ENCODE measurements at places on chromosomes 13 and 19.

GRCh38 chr13:100394005-100394695 is 194.4 kb downstream of the GGACT start:
- no peak for DNase-seq

- no peak for DNase-seq
Observed at GRCh38 chr13:43629691-43630480, 156.9 kb downstream of the ENOX1 start.

DNA sequence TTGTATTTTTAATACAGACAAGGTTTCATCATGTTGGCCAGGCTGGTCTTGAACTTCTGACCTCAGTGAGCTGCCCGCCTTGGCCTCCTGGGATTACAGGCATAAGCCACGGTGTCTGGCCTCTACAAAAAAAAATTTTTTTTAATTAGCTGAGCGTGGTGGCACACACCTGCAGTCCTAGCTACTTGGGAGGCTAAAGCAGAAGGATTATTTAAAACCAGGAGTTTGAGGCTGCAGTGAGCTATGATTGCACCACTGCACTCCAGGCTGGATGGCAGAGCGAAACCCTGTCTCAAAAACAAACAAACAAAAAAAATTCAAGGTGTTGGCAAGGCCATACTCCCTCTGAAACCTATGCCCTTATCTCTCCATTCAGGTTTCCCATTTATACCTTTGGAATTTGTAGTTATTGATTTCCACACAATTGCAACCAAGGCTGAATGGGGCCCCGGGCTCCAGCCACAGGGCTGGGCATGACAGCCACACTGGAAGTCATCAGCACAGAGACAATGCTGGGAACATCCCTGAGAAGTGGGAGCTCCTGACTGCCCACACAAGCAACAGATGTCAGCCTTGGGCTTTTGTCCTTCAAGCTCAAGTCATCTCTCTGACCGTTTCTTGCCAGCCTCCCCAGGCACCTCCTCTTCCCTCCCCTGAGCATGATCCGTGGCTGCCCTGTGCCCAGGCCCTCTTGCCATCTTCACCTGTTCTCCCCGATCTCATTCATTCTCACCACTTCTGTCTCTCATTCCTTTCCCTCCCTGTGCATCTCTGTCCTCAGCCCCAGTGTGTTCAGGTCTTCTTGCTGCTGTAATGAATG is 27.2 kb upstream of the CALM3 start:
- no peak for DNase-seq

DNA sequence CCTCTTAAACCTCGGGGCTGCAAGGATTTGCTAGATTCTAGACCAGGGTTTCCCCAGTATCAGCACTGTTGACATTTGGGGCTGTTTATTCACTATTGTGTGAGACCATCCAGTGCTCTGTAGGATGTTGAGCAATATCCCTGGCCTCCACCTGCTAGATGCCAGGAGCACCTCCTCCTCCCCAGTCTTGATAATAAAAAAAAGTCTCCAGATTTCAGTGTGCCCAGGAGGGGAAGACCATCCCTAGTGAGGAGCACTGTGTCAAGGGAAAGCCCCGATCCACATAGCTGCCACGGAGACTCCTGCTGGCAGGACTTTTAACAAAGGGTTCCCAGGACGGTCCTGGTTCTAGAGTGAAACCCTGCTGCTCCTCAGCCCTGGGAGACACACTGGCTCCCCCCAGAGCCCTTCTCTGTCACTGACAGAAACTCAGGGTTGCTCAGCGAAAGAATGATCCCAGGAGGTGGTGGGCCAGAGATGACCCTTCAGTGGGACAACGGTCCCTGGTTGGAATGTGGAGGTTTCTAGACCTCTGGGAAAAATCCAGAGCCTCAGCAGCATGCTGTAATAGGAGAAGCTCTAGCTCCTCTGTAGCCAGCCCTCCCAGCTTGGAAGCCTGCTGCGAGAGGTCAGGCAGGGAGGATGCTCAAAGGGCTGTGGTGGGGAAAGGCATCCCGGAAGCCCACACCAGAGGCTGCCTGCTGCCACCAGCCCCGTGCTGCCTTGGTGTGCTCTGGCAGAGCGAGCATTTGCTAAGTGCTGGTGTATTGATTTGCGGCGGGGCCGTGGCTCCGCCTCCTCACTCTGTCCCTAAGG is 20.3 kb downstream of the LYL1 start:
- DNase-seq: no peak

DNA sequence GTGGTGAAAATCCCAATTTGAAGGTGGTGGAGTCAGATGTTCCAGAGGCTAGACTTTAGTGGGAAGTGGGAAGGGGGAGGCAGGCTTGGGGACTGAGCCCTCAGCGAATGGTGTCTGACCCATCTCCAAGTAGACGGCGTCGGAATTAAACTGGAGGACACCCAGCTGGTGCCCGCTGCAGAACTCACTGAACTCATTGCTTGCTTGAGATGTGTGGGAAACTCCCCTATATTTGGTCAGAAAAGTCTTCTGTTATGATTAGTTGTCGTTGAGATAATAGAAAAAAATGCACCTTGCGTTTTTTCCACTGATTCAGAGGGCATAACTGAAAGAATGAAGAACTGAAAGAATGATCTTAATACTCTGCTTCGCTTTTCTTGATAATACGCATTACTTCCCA is 871 bp upstream of the ZNF583 start:
- DNase-seq: no peak

DNA sequence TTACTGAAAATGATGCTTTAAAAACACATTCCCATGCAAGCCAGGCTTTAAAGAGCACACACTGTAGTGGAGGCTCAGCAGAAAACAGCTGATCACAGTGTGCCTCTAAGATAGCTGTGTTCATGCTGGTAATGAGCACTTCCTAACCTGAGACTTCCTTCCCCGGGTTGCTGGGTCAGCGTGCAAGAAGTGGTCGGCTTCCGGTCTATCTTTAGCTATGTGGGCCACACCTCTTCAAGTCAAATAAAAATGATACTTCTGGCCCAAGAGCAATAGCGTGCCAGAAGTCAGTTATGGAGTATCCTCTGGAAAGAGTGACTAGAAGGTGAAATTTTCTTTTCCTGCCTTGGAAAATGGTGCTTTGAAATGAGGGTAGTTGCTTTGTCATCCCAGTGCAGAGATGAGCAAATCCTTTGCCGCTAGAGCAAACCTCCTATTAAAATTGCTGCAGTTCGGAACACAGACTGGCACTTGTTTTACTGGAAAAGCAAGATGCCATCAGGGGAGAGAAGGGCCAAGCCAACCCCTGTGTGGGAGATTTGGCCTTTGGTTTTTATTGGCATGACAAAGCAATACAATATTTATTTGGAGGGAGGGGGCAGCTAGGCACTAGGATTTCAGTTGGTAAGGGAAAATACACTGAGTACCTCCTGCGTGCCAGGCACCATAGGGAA is 64.2 kb downstream of the ARHGAP35 start:
- DNase-seq: peak; percentile 89

GRCh38 chr13:33639626-33640080 is 178.3 kb upstream of the RFC3 start:
- no peak for DNase-seq

GRCh38 chr13:101016475-101016874 is 341.9 kb upstream of the TMTC4 start:
- no peak for DNase-seq

- DNase-seq: peak; percentile 17
Observed at GRCh38 chr13:34300559-34300958, 482.6 kb downstream of the RFC3 start.

GRCh38 chr13:97258801-97259200 is 36.7 kb downstream of the MBNL2 start:
- DNase-seq: no peak

DNA sequence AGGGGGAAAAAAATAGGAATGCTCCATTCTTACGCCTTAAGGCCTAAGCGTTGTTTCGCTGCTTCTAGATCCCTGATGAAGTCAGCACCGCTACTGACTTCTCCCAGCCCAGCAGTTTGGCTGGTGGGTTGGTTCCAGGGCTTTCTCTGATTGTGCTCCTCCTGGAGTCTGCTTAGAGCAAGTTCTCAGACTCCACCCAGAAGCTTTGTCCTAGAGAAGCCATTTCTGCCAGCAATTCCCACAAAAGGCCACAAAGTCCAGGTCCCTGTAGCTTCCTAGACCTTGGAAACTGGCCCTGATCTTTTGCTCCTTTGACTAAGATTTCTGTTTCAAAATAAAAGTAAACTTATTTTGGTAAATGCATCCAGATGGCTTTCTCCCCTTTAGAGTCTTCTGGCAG is 65.4 kb downstream of the KCTD12 start:
- DNase-seq: no peak

DNA sequence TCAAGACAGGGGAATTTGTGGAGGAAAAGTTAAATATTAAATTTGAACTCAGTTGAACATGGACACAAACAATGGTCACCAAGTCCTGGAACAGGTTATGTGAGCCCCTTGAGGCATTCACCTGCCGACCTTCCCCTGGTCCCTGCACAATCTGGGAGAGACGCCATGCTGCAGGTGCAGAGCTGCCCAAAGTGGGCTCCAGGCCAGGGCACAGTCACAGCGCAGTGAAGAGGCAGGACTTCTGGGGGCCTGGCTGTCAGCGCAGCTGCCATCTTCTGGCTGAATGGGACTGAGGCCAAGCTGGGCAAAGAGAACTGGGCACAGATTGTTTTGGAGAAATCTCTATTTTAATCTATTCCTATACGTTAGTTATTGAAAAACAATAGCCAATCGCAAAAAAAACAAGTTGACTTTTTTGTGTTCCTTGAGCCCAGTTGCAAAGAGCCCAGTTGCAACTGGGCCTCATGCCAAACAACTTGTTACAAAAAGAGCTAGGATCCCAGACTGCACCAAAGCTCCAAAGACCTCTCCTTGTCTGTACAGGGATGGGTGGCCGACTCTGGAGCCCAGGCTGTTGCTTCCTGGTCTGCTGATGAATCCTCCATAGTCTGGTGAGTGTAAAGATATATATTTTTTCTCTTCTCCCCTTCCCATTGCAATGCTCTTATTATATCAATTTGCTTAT is 1.2 kb upstream of the ZNF626 start:
- no peak for DNase-seq

DNA sequence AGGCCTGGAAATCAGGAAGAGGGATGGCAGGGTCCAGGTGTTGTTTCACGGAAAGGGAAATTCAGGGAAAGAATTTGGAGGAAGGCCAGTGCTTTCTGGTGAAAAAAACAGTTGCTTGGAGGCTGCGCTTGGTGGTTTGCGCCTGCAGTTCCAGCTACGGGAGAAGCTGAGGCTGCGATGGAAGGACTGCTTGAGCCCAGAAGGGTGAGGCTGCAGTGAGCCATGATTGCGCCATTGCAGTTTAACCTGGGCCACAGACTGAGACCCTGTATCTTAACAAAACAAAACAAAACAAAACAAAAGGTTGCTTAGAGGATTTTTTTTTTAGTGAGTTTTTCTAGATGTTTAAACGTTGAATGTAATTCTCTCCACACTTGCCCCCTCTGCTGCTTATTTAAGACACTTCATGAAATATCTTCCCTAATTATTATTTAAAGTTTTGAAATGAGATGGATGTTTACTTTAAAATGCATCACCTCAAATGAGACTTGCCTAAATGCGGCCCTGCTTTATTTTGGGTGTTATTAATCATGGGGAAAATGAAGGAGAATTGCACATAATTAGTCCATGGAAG is 75.4 kb upstream of the TRPC4 start:
- DNase-seq: no peak

DNA sequence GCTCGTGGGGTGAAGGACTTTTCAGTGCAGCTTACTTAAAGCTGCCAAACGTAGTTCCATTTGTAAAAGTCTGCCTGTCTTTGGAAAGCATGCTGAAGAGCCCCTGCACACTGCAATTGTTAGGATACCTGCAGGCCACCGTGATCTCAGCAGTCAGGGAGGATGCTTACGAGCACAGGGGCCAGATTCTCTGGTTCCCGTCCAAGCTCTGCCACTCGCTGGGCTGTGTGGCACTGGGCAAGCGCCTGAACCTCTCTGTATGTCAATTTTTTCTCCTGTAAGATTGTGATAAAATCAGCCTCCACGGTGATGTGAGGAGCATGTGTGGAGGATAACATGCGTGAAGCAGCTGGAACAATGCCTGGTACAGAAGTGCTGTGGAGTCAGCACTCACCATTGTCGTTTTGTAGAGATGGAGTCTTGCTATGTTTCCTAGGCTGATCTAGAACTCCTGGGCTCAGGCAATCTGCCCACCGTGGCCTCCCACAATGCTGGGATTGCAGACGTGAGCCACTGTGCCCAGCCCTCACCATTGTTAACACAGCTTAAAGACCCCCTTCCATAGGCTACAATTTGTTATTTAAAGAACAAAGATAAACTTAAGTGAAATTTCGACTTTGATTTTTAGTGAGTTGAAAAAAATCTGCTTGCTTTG is 3.5 kb downstream of the ADPRHL1 start:
- DNase-seq: no peak

DNA sequence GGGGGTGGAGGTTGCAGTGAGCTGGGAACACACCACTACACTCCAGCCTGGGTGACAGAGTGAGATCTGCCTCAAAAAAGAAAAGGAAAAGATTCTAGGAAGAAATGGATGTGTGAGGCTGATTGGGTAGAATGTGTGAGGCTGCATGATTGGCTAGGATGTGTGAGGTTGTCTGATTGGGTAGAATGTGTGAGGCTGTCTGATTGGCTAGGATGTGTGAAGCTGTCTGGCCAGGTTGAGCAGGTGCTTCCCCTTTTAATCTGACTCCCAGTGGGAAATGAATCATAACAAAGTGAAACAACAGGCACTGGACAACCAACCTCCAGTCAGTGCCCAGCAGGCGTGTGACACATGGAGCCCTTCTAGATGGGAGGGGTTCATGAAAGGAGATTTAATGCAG is 14.7 kb downstream of the C13orf46 start:
- DNase-seq: peak; percentile 96

DNA sequence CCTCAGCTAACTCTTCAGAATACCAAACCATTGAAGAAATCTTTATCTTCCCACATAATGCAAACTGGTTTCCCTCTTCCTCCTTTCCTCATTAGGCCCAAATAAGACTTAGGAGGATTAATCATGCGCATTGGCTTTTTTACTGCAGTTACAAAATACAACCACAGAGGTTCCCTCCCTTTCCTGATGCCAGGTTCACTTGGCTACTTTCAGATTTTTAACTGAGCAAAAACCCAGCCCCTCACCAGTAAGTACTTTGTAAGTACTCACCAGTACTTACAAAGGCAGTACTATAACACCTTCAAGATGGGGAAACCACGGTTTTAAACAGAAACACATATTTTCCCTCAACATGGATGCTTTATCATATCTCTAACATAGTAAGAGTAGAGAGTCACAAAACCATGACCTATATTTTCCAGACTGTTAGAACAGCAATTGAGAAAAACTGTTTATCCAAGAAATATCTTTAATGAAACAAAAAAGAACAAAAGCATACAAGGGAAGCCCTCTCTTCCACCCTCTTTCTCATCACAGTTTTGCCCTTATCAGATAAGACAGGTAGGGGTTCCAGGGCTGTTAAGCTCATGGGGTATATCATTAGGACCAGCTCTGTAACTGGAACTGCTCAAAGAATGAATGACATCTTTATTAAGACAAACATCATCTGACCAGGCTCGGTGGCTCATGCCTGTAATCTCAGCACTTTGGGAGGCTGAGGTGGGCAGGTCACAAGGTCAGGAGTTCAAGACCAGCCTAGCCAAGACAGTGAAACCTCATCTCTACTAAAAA is 12.7 kb downstream of the FOXO1 start:
- DNase-seq: no peak

- peak; percentile 39 for DNase-seq
Observed at GRCh38 chr13:44967704-44968433, 21.4 kb downstream of the NUFIP1 start.

GRCh38 chr19:7288977-7289376 is 5.2 kb downstream of the INSR start:
- no peak for DNase-seq

GRCh38 chr13:75932636-75933035 is 296.5 kb downstream of the LMO7 start:
- no peak for DNase-seq

GRCh38 chr13:91630946-91631345 is 232.5 kb downstream of the GPC5 start:
- no peak for DNase-seq

- no peak for DNase-seq
Observed at GRCh38 chr13:87677496-87678371, 6.6 kb downstream of the SLITRK5 start.

Measured in HT-29 (cell line).